ENCODE measurements at places on chromosomes 13 and 19.

DNA sequence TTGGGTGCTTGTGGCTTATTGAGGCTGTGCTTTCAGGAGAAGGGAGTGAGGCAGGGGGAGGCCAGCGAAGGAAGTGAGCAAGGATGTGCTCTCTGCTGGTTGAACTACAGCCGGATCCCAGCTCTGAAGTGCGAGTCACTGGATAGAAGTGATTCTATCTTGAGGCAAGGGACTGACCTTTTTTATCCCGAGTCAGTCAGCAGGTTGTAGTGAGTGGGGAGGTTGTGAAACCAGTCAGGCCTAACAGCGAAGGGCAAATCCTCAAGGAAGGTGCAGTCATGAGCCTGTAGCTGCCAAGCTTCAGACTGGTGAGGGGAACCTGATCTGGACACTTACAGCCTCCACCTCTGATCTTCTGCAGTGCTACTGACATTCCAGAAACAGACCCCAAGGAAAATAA is 18.6 kb downstream of the SCEL start:
- no peak for DNase-seq

DNA sequence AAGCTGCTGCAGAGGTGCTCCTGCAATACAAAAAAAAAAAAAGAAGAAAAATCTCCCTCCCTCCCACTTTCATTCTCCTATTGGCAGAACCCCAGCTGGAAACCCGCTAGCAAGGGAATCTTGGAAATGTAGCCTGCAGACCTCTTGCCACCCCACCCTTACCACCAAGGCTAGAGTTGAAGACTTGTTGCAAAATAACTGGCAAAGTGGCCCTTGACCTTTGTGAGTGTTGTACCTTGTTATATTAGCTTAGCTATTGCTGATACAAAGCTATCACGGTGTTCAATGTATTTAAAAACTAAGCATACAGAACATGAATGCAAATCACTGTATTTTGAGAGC is 57.5 kb upstream of the KCTD4 start:
- no peak for DNase-seq

DNA sequence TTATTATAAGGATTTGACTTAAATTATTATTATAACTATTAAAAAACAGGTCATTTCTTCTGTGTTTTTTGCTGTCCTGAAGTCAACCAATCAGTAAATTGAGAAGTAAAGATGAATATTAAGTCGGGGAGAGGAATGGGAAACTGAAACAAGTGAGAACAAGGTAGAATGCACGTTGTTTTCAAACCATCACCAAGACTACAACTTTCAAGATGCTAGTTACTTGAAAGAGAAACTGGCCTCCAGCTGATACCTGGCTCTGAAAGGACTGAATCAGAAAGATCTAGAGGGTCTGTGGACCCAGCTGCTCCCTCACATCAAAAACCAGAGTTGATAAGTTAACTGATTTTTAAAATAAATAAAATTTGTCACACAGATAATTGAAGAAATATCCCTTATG is 1301.5 kb upstream of the ATXN8OS start:
- no peak for DNase-seq

DNA sequence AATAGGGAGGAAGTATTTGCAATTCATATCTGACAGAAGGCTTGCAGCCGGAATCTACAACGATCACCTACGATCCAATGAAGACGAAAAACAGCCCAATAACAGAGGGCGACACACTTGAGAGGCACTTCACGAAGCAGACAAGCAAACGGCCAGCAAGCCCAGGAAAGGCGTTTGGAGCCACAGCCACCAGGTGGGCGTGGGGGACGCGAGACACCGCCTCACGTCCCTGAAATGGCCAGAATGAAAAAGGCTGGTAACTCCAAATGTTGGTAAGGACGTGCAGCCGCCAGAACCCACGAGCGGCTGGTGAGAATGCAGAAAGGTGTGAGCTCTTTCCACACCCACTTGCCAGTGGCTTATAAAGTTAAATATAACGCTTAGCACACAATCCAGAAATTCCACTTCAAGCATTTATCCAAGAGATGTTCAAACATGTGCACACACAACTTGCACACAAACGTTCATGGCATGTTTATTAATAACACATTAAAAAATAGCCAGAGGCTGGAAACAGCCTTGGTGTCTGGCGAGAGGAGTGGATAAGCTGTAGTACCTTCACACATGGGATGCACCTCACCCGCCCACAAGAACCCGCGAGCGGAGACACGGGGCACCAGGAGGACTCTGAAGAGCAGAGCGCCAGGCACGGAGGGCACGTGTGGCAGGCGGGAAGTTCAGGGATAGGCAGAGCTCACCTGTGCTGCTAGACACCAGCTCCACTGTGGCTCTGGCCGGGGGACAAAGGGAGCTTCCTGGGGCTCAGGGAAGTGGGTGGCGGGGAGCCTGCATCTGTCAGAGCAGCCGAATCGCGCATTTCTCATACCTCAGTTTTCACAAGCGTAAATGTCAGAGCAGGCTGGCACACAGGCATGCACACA is 89.3 kb downstream of the SPACA7 start:
- DNase-seq, result no peak

GRCh38 chr19:50556282-50557008 is 11.8 kb downstream of the LRRC4B start:
- peak; percentile 12 for DNase-seq

GRCh38 chr13:29805994-29806979 is 44.1 kb downstream of the UBL3 start:
- DNase-seq, result no peak

GRCh38 chr13:92260363-92260762 is 861.9 kb downstream of the GPC5 start:
- no peak for DNase-seq

- DNase-seq, result no peak
Measured at GRCh38 chr13:110652764-110653163, 37.4 kb downstream of the NAXD start.

GRCh38 chr13:93789058-93789457 is 562.5 kb downstream of the GPC6 start:
- no peak for DNase-seq

- DNase-seq, result no peak
Measured at GRCh38 chr13:65488606-65489005, 1741.5 kb downstream of the PCDH9 start.

- DNase-seq, result no peak
Measured at GRCh38 chr13:105389373-105389772, 1146.1 kb downstream of the EFNB2 start.

DNA sequence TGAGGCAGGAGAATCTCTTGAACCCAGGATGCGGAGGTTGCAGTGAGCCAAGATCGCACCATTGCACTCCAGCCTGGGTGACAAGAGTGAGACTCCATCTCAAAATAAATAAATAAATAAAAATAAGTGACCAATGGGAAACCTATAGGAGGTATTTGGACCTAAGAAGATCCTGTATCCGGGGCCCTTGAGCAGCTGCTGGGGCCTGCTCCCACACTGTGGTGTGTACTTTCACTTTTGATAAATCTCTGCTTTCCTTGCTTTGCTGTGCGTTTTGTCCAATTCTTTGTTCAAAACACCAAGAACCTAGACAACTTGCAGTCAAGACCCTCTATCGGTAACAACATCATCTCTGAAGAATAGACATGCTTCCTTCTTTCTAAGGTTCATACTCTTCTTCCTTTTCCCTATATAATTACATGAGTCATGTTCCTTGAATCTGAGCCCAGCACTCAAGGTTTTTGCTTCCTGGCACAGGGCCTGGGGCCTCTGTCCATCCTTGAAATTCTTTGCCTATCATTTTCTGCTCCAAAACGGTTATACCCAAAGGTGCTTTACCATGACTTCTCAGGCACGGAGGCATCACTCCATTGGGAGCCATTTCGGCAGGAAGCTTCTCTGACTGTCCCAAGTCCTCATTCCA is 14.2 kb upstream of the PNMA8C start:
- DNase-seq, result peak; percentile 50

- no peak for DNase-seq
Measured at GRCh38 chr13:34628209-34628682, 313.8 kb upstream of the NBEA start.

DNA sequence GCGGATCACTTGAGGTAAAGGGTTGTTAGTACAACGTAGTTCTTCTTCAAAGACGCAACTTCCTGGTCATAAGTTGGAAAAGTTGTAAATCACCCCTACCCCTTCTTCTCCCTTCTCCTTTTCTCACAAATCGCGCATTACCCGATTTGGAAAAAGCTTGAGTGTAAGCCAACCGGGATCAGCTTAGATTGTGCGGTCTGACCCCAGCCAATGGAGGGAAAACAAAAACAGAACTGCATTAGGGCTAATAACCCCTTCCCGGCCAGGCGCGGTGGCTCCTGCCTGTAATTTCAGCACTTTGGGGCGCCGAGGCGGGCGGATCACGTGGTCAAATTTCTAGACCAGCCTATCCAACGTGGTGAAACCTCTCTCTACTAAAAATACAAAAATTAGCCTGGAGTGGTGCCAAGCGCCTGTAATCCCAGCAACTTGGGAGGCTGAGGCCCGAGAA is 806 bp downstream of the ZNF90 start:
- DNase-seq, result peak; percentile 20

DNA sequence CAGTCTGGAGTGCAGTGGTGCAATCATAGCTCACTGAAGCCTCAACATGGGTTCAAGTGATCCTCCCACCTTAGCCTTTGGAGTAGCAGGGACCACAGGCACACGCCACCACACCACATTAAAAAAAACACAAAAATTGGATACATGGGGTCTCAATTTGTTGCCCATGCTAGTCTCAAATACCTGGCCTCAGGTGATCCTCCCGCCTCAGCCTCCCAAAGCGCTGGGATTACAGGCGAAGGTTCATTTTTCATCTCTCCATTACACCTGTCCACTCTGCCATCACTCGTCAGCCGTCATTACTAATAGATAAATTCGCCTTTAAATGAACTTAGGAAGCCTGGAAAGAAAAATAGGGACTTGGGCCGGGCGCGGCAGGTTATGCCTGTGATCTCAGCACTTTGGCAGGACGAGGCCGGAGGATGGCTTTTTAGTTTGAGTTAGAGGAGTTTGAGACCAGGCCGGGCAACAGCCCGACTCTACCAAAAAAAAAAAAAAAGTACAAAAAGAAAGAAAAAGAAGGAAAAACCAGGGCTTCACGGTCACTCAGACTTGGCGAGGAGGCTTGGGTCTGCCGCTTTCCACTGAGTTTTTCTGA is 685 bp upstream of the SUPT5H start:
- DNase-seq, result no peak

- DNase-seq, result no peak
Measured at GRCh38 chr19:10011974-10012373, 1.3 kb upstream of the RDH8 start.

GRCh38 chr13:80904386-80904785 is 563.5 kb upstream of the SPRY2 start:
- DNase-seq, result no peak

DNA sequence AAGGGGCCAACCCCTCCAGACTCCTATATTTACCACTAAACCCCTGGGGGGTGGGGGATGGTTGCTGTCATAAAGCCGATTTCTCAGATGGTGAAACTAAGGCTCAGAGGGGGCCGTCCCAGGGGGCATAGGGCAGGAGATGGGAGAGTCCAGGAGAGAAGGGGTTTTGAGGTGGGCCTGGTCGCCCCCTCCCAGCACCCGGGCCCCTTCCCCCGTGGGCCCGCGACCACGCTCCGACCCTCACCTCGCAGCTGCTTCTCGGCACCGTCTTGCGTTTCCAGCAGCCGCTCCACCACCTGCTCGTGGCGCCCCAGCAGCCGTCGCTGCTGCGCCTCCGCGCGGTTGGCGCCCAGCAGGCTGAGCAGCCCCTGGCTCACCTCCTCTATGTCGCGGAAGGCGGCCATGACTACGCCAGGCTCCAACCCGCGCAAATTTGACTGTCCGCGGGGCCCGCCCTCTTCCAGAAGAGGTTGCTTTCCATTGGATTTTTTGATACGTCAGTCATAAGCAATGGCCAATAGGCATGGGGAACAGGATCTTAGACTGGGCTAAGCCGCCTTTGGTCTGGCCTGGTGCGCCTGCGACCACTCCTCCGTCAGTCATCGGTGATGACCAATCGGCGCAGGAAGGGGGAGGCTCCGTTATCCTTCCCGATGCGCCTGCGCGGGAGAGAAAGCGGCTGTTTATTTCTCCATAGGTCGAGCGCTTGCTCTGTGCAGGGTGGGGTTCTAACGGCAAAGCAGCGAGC is at the start of gene SPC24:
Gene SPC24, minus strand, starts transcription at position 410 of the 748 bp plus-strand sequence. Its CDS starts 6 bp downstream, at position 404.
- DNase-seq, result peak; percentile 97

DNA sequence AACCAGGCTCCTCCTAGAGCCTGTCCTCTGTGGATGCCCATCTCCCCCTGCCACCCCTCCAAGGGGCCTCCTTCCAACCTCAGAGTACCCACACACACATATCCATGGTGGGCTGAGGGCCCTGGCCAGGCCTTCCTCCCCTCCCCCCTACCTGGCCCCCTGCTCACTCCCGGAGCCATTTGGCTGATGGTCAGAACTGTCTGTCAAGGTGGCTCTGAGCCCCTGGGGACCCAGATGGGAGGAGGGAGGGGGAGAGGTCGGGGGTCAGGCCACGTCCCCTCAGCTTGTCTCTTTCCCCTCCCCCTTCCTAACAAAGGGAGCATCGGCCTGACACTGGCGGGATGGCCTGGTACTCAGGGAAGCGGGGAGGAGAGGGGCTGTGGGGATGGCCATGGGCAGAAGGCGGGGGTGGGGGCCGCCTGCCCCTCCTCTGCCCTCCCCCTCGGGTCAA is 18.7 kb upstream of the POU2F2 start:
- DNase-seq, result no peak

GRCh38 chr13:67146523-67147130 is 83.5 kb downstream of the PCDH9 start:
- no peak for DNase-seq

- no peak for DNase-seq
Measured at GRCh38 chr19:46270521-46271256, 26.2 kb upstream of the HIF3A start.

- no peak for DNase-seq
Measured at GRCh38 chr13:103525530-103525929, 459.3 kb upstream of the SLC10A2 start.

DNA sequence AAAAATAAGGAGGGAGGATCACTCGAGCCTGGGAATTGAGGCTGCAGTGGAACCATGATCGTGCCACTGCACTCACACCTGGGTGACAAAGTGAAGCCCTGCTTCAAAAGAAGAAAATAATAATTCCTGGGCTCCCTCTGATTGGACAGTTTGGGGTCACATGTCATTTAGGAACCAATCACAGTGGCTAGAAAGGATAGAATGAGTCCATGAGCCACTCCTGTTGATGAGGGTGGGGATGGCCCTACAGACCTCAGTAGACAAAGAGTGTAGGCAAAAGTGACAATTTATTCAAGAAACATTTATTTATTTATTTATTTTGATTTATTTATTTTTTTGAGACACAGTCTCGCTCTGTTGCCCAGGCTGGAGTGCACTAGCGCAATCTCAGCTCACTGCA is 26.8 kb upstream of the ADGRE5 start:
- no peak for DNase-seq

- no peak for DNase-seq
Measured at GRCh38 chr19:57167385-57167784, at the start of gene DUXA. Gene DUXA (minus strand): TSS chr19:57167485. CDS start chr19:57167443, 42 bp downstream.
